Foreskin keratinocyte (primary cell): ENCODE measurements at places on chromosomes 5 and 9. TPM values are rescaled to one million over a fixed set of nuclear protein-coding genes. Genes with fewer than 3 reads are reported as not detected.

The DIPK1B gene
- total RNA-seq, result 0.07 and 0.21 TPM in 2 replicates

The GNAQ gene
- total RNA-seq, result 31.3 and 31.6 TPM in 2 replicates

The SURF1 gene
- total RNA-seq, result 16.3 and 18.5 TPM in 2 replicates

The TNFAIP8 gene
- total RNA-seq, result 17.1 and 19.4 TPM in 2 replicates

DNA sequence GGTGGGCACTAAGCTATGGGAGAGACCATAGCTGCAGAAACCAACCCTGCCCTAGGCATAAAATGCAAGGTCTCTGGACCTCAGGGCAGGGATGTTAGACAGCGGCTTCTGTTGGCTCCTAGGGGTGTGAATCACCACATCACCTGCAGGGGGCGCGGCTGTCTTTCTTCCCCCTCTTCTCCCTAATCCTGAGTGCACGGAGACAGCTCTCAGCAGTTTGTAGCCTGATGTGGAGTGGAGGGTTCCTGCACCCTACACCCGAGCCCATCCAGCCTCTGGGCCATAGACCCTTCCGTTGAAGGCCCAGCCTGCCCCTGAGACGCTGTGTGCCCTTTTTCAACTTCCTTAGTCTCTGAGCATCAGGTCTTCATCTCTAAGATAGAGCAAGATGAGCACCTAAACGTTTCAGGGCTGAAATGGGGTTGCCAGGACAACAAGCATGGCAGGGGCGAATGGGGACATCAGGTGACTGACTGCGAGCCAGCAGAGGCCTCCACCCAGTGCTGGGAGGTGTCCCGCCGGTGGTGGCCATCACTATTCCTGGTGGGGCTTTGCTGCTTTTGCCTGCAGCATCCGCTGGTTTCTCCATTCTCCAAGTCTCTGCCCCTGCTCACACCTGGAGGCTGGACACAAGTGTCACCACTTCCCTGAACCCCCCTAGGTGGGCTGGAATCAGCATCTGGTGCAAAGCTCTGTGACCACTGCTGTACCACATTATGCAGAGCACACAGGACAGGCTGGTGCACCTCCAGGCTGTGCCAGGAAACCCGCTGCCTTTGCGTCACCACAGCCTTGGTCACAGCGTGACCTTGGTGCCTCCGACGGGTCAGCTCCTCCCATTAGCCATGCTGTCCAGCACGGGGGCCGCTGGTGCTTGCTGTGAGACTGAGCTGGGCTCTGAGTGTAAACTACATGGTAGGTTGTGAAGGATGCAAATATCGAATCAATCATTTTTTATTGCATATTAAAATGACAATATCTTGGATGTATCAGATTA, 2.5 kb upstream of the SEC16A start:
- peak; percentile 62 for DNase-seq

DNA sequence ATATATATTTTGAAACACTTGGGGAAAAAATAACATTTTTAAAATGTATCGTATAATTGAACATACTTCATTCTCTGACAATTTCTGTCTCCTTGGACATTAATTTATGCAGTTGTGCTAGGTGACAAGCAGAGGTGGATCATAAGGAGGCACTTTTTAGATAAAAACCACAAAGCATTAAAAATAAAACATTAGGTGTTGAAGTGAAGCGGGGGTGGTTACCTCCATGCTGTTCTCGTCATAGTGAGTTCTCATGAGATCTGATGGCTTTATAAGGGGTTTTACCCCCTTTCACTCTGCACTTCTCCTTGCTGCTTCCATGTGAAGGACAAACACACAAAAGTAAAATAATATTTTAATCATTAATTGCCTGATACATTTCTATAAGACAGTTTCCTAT, 11.9 kb upstream of the COX7C start:
- DNase-seq, result no peak

- peak; percentile 72 for DNase-seq
Observed at GRCh38 chr5:79853676-79854418, 137.2 kb downstream of the MTX3 start.

GRCh38 chr5:94326586-94326985, 291.8 kb downstream of the KIAA0825 start:
- no peak for DNase-seq
